ENCODE measurements at places on chromosomes 3 and 15. TPM values are rescaled to one million over a fixed set of nuclear protein-coding genes. Genes with fewer than 3 reads are reported as not detected.

COPG1 gene
- 298 TPM for total RNA-seq

PATL2 gene
- total RNA-seq, result not detected

SNX22 gene
- total RNA-seq, result not detected

- DNase-seq, result peak; percentile 7
- no peaks in the 10 kb centered on the region for H3K36me3 ChIP-seq
- no peak overlapping the region for H3K4me3 ChIP-seq
- no peaks in the 10 kb centered on the region for H3K27me3 ChIP-seq
- no peaks in the 10 kb centered on the region for H3K4me1 ChIP-seq
These were observed 165.0 kb downstream of the PEX5L start for GRCh38 chr3:179871782-179872181.

FBLN2 gene
- 636 TPM for total RNA-seq

DNA sequence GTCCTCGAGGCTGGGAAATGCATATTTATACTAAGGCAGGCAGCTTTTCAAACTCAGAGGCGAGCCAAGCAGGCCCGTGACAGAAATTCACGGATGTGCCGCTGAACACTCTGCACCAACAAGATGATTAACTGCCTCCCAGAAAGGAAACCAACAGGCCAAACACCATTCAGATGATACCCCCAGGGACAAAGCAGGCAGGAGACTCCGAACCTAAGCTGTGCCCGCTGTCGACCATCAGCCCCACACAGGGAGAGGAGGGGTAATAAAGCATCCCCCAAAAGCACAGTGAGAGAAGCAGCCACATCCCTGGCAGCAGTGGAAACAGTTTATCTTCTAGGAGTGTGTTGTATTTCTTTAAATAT, 31.8 kb downstream of the ADAMTS17 start:
- no peak for DNase-seq
- H3K27ac ChIP-seq, result no peak overlapping the region
- H3K4me3 ChIP-seq, result no peak overlapping the region
- no peaks in the 10 kb centered on the region for H3K27me3 ChIP-seq
- no peaks in the 10 kb centered on the region for H3K4me1 ChIP-seq

DUOX2 gene
- not detected for total RNA-seq
